Activated T-cell treated with anti-CD3 and anti-CD28 coated beads for 1 hour (primary cell): ENCODE measurements at places on chromosomes 6 and 20.

DNA sequence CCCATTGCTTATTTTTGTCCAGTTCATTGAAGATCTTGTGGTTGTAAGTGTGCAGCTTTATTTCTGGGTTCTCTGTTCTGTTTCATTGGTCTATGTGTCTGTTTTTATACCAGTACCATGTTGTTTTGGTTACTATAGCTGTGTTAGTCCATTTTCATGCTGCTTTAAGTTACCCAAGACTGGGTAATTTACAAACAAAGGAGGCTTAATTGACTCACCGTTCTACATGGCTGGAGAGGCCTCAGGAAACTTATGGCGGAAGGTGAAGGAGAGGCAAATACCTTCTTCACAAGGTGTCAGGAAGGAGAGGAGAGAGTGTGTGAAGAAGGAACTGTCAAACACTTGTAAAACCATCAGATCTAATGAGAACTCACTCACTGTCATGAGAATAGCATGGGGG, 29.9 kb upstream of the FERMT1 start:
- no peak for DNase-seq

- DNase-seq: no peak
Measured at GRCh38 chr6:76810286-76810685, 653.0 kb downstream of the HTR1B start.

- no peak for DNase-seq
Measured at GRCh38 chr20:48120120-48120519, 334.8 kb upstream of the SULF2 start.

GRCh38 chr6:107894809-107895396, 63.1 kb downstream of the SEC63 start:
- DNase-seq: no peak
